ENCODE measurements at places on chromosomes 11 and 22.

DNA sequence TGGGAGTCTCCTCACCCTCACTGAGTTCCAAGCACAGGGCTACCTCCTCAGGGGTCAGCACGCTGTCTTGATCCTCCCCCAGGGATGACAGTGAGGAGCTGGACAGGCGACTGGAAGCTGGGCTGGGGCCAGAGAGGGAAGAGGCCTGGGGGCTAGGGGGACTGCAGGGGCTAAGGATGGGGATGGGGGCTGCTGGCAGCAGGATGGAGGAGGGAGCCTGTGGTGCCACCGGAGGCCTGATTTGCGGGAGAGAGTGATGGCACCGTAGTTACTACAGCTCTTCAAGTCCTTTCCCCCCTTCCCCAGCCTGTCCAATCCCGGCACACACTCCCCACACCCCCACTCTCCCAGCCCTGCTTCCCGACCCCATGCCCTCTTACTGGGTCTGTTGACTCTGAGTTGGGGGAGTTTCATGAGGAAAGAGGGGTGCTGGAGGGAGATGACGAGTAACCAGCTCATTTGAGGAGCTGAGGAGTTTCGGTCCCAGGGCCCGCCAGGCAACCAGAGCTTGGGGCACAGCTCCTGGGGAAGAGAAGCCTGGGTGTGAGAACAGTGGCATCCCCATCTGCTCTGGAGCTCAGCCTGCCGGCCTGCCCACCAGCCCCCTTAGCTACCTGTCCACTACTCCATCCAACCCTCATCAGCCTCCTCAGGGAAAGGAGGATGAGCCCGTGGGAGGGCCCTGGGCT lies 10.5 kb downstream of the ROBO4 start:
- no peak for DNase-seq

- DNase-seq, result no peak
Observed at GRCh38 chr11:13229136-13229535, 48.5 kb upstream of the BMAL1 start.

- no peak for DNase-seq
Observed at GRCh38 chr11:29024386-29024785, 916.2 kb downstream of the METTL15 start.

DNA sequence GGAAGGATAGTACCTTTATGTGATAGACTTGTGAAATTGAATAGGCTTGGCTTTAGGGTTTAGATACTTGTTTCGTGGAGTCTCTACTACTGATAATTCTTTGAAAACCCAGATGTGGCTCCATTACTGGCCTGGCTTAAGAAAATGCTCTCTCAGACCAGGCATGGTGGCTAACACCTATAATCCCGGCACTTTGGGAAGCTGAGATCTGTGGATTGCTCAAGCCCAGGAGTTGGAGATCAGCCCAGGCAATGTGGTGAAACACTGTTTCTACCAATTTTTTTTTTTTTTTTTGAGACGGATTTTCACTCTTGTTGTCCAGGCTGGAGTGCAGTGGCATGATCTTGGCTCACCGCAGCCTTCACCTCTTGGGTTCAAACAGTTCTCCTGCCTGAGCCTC lies 40.9 kb downstream of the ATG13 start:
- peak; percentile 57 for DNase-seq

GRCh38 chr11:65223011-65223410 lies 38.8 kb upstream of the POLA2 start:
- no peak for DNase-seq

- DNase-seq, result no peak
Observed at GRCh38 chr11:131584785-131585592, 214.6 kb downstream of the NTM start.

GRCh38 chr11:126725521-126725920 lies 275.0 kb downstream of the KIRREL3 start:
- DNase-seq, result no peak

GRCh38 chr22:46025225-46025972 lies 48.4 kb upstream of the WNT7B start:
- no peak for DNase-seq

DNA sequence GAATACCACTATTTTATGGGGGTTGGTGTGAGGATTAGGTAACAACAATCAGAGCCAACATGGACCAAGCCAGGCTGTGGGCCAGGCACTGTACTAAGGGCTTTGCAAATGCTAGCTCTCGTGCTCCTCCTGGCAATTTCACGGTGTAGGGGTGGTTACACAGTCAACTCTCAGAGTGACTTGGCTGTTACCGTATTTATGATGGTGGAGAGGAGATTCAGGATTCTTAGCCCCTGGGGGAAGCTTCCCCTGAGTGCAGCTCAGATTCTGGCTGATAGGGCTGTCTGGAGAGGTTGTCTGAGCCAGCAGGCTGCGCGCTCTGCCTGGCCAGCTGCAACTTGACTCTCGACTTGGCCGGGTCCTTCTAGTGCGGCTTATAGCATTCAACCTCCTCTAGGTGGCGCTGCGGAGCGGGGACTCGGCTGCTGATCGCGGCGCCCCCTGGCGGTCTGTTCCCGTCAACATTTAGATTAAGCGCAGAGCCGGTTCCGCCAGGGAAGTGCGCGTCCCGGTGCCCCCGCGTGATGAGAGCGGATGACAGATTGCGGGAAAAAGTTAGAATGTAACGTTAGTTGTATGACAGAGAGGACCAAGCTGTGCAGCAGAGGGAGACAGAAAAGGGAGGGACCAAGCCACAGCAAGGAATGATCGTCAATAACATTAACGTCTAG lies 4.5 kb upstream of the NCF4 start:
- peak; percentile 47 for DNase-seq

DNA sequence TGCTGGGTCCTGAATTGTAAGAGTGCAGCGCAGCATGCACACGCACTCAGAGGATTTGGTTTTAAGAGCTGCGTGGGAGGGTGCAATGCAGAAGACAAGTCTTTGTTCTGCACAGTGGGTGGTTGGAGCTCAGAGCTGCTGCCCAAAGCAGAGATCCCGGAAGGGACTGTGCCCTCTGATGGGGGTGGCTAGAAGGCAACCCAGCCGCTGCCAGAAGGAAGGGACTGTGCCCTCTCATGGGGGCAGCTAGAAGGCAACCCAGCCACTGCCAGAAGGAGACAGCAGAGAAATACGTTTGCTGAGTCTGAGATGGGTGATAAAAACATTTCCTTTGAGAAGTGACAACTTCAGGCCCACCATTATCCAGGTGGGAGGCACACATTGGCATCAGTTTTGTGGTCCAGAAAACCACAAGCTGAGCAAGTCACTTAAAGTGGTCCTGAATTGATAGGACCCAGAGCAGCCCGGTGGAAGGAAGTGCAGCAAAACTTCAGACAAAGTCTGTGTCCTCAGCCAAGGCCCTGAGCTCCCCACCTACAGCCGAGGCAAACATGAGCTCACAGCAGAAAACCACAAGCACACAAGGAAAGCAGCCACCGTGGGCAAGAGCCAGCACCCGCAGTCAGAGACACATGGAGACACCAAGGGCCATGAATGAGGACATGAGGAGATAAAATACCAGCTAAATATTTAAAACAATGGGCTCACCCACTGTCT lies 4.3 kb downstream of the KRTAP5-6 start:
- no peak for DNase-seq

- DNase-seq, result peak; percentile 92
Observed at GRCh38 chr11:106961518-106961917, 56.8 kb downstream of the GUCY1A2 start.

- no peak for DNase-seq
Observed at GRCh38 chr11:58640386-58641023, 18.0 kb downstream of the CNTF start.

DNA sequence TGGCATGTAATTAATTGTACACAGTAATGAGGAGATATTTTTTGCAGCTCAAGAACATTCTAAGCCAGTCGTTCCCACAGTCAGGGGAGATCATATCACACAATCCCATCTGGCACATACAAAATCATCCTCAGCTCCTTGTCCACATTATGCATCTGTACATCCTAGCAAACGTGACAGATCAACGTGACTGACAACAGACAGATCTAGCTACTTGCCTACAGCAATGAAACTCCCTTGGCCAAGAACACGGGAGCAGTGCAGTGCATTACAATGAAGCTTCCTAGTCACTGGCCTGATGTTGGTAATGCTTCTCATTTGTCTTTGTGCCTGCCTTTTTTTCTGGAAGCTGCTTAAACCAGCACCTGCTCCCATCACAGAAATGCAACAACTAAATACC lies 24.5 kb upstream of the GUCY1A2 start:
- no peak for DNase-seq

DNA sequence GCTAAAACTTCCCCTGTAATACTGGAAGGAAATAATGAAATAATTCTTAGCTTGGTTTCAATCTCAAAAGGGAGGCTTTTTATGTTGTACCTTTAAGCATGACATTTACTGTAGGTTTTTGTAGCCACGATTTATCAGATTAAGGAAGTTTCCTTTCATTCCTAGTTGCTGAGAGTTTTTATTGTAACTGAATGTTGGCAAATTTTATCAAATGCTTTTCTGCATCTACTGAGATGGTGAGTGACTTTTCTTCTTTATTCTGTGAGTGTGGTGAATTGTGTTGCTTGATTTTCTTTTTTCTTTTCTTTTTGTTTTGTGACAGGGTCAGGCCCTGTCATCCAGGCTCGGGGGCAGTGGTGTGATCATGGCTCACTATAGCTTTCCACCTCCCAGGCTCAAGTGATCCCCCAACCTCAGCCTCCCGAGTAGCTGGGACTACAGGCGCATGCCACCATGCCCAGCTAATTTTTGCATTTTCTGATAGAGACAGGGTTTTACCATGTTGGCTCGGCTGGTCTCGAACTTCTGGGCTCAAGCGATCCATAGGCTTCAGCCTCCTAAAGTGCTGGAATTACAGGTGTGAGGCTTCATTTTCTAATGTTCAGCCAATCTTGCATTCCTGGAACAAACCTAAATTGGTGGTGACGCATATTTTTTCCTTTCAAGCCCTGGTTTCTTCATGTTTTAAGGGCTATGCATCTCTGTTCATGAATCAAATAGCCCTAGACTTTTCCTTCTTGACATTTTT lies 26.2 kb downstream of the SUSD2 start:
- DNase-seq, result no peak

DNA sequence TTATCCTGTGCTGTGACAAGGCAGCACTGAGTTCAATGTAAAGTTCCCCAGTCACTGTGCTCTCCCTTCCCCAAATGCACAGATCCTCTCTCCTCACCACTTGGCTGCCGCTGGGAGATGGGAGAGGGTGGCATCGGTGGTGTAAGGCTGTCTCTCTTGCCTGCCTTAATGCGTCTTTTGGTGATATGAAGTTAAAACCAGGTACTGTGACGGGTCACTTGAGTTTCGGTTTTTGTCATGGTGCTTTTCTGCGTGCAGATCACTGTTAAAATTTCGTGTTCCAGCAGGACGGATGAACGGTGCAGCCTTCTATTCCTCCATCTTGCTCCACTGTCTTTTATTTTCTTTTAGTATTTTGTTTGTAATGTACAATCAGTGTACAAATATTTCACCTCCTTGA lies 18.6 kb downstream of the GLB1L2 start:
- DNase-seq, result no peak

DNA sequence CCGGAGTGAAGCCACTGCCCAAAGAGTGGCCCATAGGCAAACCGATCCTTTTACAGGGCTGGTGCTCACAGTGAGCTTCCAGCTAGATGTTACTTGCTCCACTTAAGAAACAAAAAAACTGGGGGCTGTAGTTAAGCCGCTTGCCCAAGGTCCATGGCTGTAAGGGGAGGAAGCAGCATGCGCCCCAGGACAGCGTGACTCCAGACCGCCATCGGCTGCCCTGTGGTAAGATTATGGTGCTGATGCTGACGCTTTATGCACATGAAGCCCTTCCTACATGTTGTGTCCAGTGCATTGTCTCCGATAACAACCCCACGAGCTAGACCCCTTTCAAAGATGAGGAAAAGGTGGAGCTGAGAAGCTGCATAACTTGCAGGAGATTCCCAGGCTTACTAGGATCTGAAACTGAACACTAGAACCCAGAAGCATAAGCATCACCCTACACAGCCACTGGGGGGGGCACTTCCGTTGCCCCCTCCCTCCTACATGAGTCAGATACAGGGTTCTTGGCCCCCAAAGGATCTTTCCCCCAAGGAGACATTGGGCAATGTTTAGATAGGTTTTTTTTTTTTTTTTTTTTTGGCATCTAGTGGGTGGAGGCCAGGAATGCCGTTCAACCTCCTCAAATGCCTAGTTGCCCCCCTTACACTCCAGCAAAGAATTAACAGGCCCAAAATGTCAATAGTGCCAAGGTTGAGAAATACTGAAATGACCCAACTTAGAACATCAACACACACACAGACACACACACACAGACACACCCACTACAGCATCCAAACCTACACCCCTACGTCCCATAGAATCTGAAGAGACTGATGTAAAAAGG lies 53.9 kb downstream of the MN1 start:
- no peak for DNase-seq

DNA sequence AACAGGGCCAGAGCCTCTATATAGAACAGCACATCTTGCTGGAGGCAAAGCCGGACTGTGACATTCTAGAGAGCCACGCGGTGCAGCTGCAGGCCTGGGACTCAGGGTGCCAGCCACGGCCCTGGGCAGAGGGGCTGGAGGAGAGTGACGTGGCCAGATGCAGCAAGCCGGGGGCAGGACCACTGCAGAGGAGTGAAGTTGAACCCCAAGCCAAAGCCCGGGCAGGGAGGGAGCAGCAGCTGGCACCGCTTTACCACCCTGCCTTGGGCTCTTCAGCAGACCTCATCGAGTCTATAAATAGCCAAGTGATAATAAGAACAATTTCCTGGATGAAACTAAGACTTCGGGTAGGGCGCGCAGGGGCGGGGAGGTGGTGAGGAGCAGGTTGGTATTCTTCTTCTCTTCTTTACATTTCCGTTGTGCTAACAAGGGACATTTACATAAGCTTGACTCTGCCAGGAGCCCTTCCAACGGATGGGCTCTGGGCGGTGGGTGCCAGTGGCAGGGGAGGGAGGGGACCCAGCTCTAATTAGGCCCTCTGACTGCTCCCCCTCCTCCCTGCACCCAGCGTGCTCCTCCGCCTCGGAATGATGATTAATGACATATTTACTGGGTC lies 110.2 kb downstream of the ST3GAL4 start:
- DNase-seq, result no peak

GRCh38 chr22:28229566-28230485 lies 310.8 kb upstream of the PITPNB start:
- no peak for DNase-seq

DNA sequence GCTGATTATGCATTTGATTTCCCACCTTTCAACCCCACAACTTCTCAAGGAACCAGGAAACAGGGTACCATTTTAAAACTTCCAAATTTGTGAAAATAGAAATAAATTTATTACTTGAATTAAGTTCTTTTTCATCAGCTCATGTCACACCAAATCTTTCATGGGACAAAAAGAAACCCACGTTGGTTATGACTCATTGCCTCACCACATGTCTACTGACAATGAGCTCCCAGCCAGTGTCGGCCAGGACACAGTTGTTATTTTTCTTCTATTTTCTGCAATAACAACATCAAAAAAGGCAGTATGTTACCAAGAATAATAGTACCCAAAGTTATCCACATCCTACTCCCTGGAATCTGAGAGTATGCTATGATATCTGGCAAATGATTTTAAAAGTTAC lies 17.3 kb downstream of the MS4A6A start:
- DNase-seq, result no peak

DNA sequence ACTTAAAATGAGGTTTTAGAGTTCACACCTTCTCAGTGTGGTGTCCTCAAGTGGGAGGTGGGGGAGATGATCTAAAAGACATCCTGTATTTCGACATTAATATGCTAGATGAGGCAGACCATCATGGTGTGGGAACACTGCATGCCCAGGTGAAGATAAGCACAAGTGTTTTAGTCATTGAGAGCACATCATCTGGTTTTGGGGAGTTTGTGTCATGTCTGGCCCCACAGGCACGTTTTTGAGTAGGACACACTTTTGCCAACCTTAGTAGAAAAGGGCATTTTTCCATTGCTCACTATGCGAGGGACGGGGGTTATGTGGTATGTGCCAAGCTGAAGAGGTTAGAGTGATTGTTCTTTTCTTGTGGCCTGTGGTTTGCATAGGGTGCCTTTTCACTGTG lies 189.3 kb downstream of the DBX1 start:
- no peak for DNase-seq

GRCh38 chr11:72085621-72086351 lies 5.1 kb downstream of the LRRC51 start:
- DNase-seq, result no peak
